ENCODE measurements at places on chromosomes 11 and 22.

- DNase-seq, result no peak
Measured at GRCh38 chr22:38948181-38948940, 9.0 kb upstream of the APOBEC3A start.

- no peak for DNase-seq
Measured at GRCh38 chr11:112172362-112172994, 2.8 kb upstream of the BCO2 start.

DNA sequence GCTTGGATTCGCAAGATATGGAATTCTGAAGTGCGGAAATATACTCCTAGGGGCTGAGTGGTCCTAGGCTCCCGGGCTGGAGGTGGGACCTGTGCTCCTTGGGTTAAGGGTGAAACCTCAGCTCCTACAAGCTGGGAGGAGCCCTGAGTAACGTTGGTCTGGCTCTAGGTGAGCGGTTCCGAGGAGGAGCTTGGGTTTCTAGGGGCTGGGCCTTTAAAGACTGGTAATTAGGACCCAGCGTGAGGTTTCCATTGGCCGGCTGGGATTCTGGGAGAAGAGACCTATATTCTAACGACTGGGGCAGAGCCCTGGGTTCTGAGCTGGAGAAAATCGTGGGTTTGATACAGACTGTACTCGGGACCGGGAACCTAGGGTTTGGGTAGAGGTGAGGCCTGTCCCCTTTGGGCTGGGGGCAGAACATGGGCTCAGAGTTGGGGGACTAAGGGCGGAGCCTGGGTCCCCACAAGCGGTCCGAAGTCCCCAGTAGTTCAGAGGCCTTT lies 882 bp upstream of the MAP4K2 start:
- DNase-seq, result no peak

- DNase-seq, result no peak
Measured at GRCh38 chr11:114277637-114278341, 18.4 kb upstream of the NNMT start.

- no peak for DNase-seq
Measured at GRCh38 chr11:78825591-78826020, 250.9 kb upstream of the NARS2 start.

- no peak for DNase-seq
Measured at GRCh38 chr11:70464509-70465361, 66.4 kb downstream of the CTTN start.

DNA sequence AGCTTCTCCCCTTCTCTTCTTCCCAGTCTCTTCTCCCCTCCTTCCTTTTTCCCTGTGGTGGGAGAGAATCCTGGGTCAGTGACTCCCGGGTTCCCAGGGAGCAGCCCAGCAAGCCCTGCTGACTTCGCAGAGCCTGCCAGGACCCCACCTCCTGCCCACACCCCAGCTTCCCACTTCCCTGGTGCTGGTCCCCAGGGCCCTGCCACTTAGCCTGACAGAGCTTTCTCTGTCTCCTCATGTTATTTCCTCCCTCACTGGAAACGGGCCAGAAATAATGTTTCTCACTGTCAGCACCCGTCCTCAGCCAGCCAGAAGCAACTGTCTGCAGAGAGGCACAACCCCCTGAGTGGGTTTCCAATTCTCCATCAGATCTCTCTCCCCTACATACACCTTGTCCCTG lies 27.1 kb downstream of the C11orf96 start:
- DNase-seq, result no peak

DNA sequence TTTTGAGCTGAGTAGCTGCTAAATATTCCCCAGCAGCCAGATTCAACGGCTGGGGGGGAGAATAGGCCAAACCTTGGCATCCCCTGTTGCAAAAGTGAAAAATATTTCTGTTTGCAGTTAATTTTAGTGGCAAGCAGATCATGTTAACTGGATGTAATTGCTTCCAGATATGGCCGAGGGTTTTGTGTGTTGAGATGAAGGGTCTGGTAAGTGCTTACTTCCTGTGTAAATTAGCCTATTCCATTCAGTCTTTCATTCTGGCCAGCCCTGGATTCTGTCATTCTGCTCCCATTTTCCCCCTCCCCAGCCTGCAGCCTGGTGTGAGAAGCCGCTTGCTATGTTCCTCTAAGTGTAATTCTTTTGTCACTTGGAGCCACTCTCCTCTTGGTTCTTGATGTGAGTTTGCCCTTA lies 17.4 kb downstream of the ZBTB16 start:
- DNase-seq, result no peak

DNA sequence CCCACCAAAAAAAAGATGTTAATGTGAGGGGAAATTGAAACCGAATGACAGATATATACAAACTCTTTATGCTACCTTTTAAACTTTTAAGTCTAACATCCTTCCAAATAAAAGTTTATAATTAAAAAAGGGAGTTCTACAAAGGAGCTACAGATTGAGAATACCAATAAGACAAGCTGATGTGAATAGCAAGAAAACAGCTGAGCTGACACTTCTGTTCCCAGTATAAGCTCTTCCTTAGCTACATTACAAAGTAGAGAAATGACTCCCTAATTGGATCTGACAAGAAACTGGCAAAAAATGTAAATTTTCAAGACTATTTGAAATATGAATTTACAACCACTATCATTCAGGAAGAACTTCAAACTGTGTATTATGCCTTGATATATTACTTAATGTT lies 294.6 kb upstream of the SYN3 start:
- no peak for DNase-seq

- no peak for DNase-seq
Measured at GRCh38 chr11:70603114-70603755, 204.9 kb downstream of the CTTN start.

Data from T-helper 2 cell treated with Interferon-gamma antibody and Interleukin-4, amounts not matched to agents 5 μg/mL and 100 μg/mL, for 36 hours (primary cell).